ENCODE measurements at places on chromosomes 12 and 14. TPM values are rescaled to one million over a fixed set of nuclear protein-coding genes. Genes with fewer than 3 reads are reported as not detected.

Gene BIN2
- not detected for total RNA-seq

Gene SCNN1A
- 34.7 TPM for total RNA-seq

Gene DBX2
- total RNA-seq = not detected

Gene ALKBH1
- total RNA-seq = 15.1 TPM

GRCh38 chr12:123011701-123012100 lies 31.2 kb downstream of the ARL6IP4 start:
- DNase-seq = no peak
